ENCODE measurements at places on chromosomes 6 and 20. TPM values are rescaled to one million over a fixed set of nuclear protein-coding genes. Genes with fewer than 3 reads are reported as not detected.

DNA sequence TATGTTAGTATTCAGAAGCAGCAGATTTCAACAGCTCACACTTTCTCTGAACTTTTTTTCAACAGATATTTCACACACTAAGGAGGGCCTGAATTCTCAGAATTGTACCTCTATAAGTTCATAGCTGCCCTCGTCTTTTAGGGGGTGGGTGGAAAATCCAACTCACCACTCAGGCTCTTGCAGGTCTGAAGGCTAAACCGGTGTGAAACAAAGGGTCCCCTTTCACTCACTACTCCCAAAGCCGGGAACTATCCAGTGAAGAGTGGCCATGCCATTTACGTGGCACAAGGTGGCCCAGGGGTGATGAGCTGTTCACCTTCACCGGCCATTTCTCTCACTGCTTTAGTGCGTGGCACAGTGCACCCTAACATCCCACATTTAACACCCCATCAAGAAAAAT lies 24.2 kb downstream of the TBC1D7 start:
- H3K27ac ChIP-seq = peak overlapping the region; percentile 86
- H3K27me3 ChIP-seq = no peaks in the 10 kb centered on the region
- no peak for DNase-seq
- no peak overlapping the region for H3K4me3 ChIP-seq
- H3K4me1 ChIP-seq = peaks cover 47% of the 10 kb centered on the region

DNA sequence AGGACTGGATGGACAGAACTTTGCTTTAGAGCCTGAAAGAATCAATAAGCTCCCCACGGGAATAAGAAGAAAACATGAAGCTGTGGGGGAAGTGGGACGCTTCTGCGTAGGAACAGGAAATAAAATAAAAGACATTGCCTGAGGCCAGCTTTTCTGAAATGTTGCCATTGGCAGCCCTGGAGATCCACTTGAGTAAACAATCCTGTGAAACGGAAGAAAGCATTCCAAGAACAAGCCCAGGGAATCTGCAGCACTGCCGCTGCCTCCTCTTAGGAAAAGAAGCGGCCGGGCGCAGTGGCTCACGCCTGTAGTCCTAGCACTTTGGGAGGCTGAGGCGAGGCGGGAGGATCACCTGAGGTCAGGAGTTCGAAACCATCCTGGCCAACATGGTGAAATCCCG lies 182.3 kb upstream of the RALGAPA2 start:
- H3K4me1 ChIP-seq = no peaks in the 10 kb centered on the region
- H3K36me3 ChIP-seq = no peaks in the 10 kb centered on the region
- no peaks in the 10 kb centered on the region for H3K27me3 ChIP-seq
- no peak overlapping the region for H3K4me3 ChIP-seq
- DNase-seq = no peak

GRCh38 chr6:38396209-38396608 lies 243.5 kb downstream of the BTBD9 start:
- H3K27me3 ChIP-seq = no peaks in the 10 kb centered on the region
- H3K36me3 ChIP-seq = no peaks in the 10 kb centered on the region
- no peak overlapping the region for H3K4me3 ChIP-seq
- H3K4me1 ChIP-seq = peaks cover 25% of the 10 kb centered on the region
- DNase-seq = peak; percentile 9
- H3K27ac ChIP-seq = no peak overlapping the region

GRCh38 chr20:819680-820322 lies 13.7 kb upstream of the FAM110A start:
- H3K4me1 ChIP-seq = no peaks in the 10 kb centered on the region
- no peak overlapping the region for H3K27ac ChIP-seq
- no peak for DNase-seq
- no peaks in the 10 kb centered on the region for H3K27me3 ChIP-seq
- no peaks in the 10 kb centered on the region for H3K36me3 ChIP-seq

DNA sequence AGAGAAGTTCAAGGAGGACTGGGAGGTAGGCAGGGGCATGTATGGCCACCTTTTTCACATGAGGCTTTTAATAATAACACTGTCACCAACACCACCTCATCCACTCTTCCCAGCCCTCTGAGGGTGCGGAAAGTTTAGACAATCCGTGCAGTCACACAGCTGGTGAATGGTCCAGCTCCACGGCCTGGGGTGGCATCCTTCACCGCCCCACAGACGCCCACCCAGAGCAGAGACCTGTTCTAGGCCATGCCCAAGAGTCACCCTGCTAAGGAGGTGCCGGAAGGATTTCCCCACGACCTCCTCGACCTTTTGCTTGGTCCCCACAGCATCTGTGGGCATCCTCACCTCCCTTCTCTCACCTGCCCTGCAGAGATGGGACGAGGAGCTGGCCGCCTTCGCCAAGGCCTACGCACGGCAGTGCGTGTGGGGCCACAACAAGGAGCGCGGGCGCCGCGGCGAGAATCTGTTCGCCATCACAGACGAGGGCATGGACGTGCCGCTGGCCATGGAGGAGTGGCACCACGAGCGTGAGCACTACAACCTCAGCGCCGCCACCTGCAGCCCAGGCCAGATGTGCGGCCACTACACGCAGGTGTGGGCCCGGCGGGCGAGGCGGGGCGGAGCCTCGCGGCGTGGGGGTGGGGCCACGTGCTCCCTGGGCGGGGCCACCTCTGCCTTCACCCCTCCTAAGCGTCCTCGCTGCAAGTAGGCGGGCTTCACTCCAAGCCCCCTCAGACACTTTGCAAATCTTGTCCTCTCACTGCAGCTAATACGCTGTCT lies 4.4 kb downstream of the PI16 start:
- H3K27me3 ChIP-seq = no peaks in the 10 kb centered on the region
- no peak overlapping the region for H3K27ac ChIP-seq
- H3K4me1 ChIP-seq = peaks cover 3% of the 10 kb centered on the region
- no peak for DNase-seq

DNA sequence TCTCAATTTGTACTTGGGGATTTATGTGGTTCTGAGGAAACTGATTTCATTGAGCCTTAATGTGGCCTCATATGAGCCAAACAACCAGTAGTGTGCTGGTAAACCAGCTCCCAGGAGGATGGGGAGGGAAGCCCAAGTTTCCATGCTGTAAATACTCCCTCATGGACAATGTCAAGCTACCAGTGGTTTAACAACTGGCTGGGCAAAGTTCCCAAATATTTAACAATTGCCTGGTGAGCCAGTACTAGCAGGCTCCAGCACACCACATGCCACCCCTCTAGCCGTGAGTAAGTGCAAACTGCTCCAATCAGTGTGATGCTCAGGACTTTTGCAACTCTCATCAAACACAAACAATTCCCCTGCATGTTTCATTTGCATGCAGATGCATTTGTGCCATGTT lies 19.2 kb upstream of the CDKN1A start:
- no peaks in the 10 kb centered on the region for H3K36me3 ChIP-seq
- DNase-seq = no peak
- H3K27ac ChIP-seq = no peak overlapping the region
- H3K27me3 ChIP-seq = peaks cover 19% of the 10 kb centered on the region

GRCh38 chr20:63520934-63521601 lies 503 bp downstream of the PPDPF start:
- peak overlapping the region; percentile 25 for H3K27ac ChIP-seq
- peaks cover 2% of the 10 kb centered on the region for H3K36me3 ChIP-seq
- no peaks in the 10 kb centered on the region for H3K27me3 ChIP-seq
- H3K4me3 ChIP-seq = peak overlapping the region; percentile 60

GRCh38 chr6:50842446-50842845 lies 23.8 kb downstream of the TFAP2B start:
- H3K27me3 ChIP-seq = peaks cover 43% of the 10 kb centered on the region
- no peak for DNase-seq
- H3K36me3 ChIP-seq = no peaks in the 10 kb centered on the region
- H3K4me1 ChIP-seq = no peaks in the 10 kb centered on the region
- H3K27ac ChIP-seq = no peak overlapping the region

DNA sequence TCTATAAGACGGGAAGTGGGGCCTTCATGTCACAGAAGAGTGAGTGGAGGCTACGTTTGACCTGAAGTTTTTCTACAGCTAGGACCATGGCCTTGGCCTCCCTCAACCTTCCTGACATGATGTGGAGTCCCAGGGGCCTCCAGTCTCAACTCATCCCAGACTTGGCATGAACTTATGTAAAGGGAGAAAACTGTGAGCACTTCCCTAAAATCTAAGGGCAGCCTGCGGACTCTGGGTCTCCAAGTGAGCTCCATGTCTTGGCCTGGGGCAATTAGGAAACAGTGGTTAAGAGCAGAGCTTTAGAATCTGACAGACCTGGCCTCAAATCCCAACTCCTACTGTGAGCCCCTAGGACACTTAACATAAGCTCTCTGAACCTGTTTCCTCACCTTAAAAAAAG lies 182.5 kb downstream of the ZNF217 start:
- H3K27me3 ChIP-seq = no peaks in the 10 kb centered on the region
- H3K36me3 ChIP-seq = no peaks in the 10 kb centered on the region
- H3K4me3 ChIP-seq = no peak overlapping the region
- H3K4me1 ChIP-seq = no peaks in the 10 kb centered on the region

GRCh38 chr6:24918641-24919055 lies 17.1 kb downstream of the RIPOR2 start:
- H3K4me3 ChIP-seq = no peak overlapping the region
- no peak overlapping the region for H3K27ac ChIP-seq
- no peak for DNase-seq
- no peaks in the 10 kb centered on the region for H3K4me1 ChIP-seq

GRCh38 chr6:37547564-37548061 lies 47.9 kb upstream of the CCDC167 start:
- H3K27me3 ChIP-seq = no peaks in the 10 kb centered on the region
- no peak overlapping the region for H3K27ac ChIP-seq
- no peaks in the 10 kb centered on the region for H3K36me3 ChIP-seq
- H3K4me3 ChIP-seq = no peak overlapping the region

DNA sequence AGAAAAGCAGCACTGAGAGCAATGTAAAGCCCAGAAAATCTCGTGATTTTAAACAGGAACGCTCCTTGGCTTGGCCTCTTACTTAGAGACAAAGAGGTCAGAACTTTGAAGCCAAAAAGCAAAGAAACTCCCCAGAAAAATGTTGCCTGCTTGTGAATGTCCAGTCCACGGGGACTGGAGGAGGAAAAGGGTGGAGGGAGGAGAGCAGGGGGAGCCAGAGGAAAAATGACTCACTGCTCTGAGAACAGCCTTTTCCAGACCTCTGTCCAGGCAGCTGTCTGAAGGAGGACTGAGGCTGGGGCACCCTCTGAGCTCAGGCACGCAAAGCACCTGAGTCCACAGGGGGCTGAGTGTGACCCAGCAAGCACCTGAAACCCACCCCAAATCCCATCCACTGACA lies 64.7 kb downstream of the TRAM2 start:
- H3K27ac ChIP-seq = peak overlapping the region; percentile 89
- no peaks in the 10 kb centered on the region for H3K27me3 ChIP-seq
- H3K4me1 ChIP-seq = peaks cover 64% of the 10 kb centered on the region
- peaks cover 26% of the 10 kb centered on the region for H3K36me3 ChIP-seq
- DNase-seq = peak; percentile 92
- no peak overlapping the region for H3K4me3 ChIP-seq

DNA sequence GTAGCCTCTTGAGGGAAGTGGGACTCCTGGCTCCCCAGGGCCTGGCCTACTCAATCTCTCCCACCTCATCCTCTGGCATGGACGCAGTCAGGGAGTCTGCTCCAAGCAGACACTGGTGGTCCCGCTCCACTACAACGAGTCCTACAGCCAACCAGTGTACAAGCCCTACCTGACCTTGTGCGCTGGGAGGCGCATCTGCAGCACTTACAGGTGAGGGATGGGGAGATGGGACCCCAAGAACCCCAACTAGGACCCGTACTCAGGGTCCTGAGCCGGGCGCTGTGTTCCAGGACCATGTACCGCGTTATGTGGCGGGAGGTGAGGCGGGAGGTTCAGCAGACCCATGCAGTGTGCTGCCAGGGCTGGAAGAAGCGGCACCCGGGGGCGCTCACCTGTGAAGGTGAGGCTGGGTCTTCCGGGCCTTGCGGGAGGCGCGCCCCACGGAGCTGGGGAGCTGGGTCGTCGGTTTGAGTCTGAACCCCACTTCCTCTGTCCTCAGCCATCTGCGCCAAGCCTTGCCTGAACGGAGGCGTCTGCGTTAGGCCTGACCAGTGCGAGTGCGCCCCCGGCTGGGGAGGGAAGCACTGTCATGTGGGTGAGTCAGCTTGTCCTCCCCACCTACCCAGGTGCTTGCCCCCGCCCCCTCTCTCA lies 2.1 kb downstream of the EGFL8 start:
- H3K27me3 ChIP-seq = no peaks in the 10 kb centered on the region
- no peak overlapping the region for H3K27ac ChIP-seq
- no peak for DNase-seq
- H3K4me3 ChIP-seq = no peak overlapping the region
- peaks cover 21% of the 10 kb centered on the region for H3K36me3 ChIP-seq

DNA sequence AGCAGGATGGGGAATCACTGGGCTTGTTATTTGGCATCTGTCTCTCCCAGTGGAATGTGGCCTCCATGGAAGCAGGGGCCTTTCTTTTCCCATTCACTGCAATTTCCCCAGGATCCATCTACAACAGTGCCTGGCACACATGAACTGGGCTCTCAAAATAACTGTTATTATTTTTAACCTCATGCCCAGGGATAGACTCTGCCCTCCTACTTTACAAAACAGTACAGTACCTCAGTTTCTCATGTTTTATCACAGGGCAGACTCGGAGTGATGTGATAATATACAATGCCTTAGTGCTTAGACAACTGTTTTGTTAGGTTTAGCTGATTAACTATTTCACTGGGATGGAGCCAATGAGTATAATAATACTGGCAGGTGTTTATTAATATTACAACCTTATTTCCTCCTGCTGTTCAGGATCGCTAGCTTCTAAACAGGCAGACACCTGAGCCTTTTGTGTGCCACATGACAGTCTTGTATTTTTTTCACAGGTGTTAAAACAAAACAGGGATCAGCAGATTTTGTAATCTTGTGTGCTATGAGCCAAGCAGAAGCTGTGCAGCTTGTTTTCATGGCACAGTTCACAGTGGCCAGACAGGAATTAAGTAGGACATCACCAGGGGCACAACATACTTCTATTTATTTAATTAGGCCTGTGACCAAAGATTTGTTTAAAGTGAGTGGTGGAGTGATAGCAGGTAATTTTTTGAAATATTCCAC lies 157.7 kb upstream of the EYA4 start:
- DNase-seq = no peak
- H3K36me3 ChIP-seq = no peaks in the 10 kb centered on the region
- H3K4me1 ChIP-seq = no peaks in the 10 kb centered on the region
- no peak overlapping the region for H3K27ac ChIP-seq

DNA sequence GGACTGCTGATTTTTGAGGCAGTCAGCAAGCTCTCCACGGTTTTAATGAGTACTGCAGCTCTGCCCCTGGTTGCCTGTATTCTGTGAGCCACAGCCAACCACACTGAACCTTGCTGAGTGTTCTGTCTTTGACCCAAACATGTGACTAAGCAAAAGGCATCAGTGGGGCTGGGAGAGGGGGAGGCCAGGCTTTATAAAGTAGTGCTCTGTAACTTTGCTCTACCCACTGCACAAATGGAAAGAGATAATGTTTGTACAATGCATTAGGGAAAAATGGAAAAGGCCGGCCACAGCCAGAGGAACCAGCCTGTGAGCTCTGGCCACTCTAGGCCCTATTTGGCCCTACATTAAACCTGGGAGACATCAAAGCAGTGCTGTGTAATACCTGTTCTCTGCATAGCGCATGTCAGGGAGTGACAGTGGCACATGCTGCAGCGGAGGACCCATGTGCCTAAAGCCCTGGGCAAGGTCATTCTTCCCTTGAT lies 22.0 kb downstream of the KLHL31 start:
- no peaks in the 10 kb centered on the region for H3K36me3 ChIP-seq
- no peak for DNase-seq
- H3K4me1 ChIP-seq = no peaks in the 10 kb centered on the region
- H3K27me3 ChIP-seq = no peaks in the 10 kb centered on the region
- no peak overlapping the region for H3K27ac ChIP-seq

NKX2-4 gene
- total RNA-seq = not detected

SNAI1 gene
- 14.5 TPM for total RNA-seq

REM1 gene
- total RNA-seq = not detected

CFAP61 gene
- not detected for total RNA-seq

BCKDHB gene
- total RNA-seq = 11.5 TPM

SEMG1 gene
- not detected for total RNA-seq

PRR18 gene
- total RNA-seq = not detected

CHRNA4 gene
- not detected for total RNA-seq

PHACTR3 gene
- not detected for total RNA-seq

CD109 gene
- 86.2 TPM for total RNA-seq

BPIFB2 gene
- not detected for total RNA-seq

OR12D3 gene
- total RNA-seq = not detected
